Activated CD4-positive, alpha-beta T cell treated with anti-CD3 and anti-CD28 coated beads, Interleukin-2, amount 50 U/mL, for 4 hours (primary cell): ENCODE measurements at places on chromosomes 2 and 18.

DNA sequence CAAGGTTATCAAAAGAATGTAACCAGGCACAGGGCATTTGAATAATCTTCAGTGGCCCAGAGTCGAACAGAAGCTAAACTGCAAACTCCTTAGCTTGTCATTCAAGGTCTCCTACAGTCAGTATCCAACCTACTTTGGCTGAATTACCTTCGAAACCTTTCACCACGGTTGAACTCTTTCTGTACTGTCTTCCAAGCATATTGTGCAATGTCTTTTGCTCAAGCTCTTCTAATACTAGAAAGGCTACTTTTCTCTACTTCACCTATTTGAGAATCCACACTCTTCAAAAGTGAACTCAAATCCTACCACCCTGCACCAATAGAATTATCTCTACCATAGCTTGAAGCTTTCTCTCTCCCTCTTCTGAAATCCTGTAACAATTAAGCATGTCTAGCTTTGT lies 142.9 kb downstream of the NR4A2 start:
- no peak for DNase-seq

- no peak for DNase-seq
Measured at GRCh38 chr2:101698844-101699754, 1.6 kb downstream of the MAP4K4 start.

- DNase-seq: no peak
Measured at GRCh38 chr18:49139766-49140165, 189.0 kb upstream of the SMAD7 start.

- no peak for DNase-seq
Measured at GRCh38 chr2:120656273-120656950, 79.3 kb upstream of the GLI2 start.

DNA sequence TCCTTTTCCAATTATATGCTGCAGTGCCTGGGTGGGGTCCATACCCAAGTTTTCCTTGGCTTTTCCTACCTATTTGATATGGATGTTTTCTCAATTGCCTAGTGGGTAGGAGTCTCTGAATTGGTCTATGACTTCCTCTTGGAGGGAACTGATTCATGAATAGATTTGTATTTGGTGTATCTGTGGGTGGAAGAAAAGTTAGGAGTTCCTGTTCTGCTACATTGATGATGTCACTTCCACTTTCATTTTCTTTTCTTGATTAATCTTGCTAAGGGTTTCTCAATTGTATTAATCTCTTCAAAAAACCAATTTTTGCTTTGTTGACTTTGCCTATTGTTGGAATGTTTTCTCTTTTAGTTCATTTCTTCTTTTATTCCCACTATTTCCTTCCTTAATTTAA lies 37.4 kb upstream of the SLC9A2 start:
- DNase-seq: no peak

GRCh38 chr2:96260387-96261260 lies 5.2 kb downstream of the TMEM127 start:
- no peak for DNase-seq

- no peak for DNase-seq
Measured at GRCh38 chr2:449246-450067, 161.6 kb upstream of the ALKAL2 start.

- DNase-seq: no peak
Measured at GRCh38 chr2:187138265-187138664, 289.3 kb upstream of the ZSWIM2 start.

GRCh38 chr2:40256649-40257048 lies 195.2 kb downstream of the SLC8A1 start:
- no peak for DNase-seq

GRCh38 chr18:61085761-61086160 lies 247.5 kb upstream of the CDH20 start:
- no peak for DNase-seq

DNA sequence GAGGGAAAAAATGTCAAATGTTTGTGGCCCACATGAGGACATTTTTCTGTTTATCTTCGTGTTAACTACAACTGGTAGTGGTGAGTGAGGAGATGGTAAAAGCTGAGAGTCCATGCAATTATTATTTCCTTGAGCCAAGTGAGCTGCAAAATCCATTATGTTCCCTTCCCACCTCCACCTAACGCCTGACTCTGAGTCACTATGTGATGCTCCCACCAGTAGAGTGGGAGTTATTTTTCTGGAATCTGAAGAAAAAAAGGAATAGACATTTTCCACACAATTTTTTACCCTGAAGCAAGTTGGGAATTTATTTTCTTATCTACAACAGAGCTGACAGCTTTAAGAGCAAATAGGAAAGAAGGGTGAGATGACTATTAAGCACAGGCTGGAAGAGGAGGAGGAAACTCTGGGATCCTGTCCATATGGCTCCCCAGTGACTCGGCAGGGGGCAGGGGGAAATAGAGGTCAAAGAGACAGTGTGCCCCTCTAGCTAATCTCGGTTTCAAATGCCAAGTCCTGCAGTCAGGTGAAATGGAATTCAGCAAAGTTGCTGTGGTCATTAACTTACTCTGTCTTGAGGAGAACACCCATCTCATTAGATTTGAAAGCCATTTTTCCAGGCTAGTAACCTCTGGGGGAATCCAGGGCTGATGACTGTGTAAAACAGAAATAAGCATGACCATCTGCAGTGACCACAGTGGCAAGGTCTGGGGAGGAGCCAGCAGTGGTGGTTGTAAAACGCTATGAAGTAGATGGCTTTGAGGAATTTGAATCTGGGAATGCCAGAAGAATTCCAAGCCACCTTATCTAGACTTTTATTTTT lies 463.9 kb downstream of the STK39 start:
- no peak for DNase-seq

DNA sequence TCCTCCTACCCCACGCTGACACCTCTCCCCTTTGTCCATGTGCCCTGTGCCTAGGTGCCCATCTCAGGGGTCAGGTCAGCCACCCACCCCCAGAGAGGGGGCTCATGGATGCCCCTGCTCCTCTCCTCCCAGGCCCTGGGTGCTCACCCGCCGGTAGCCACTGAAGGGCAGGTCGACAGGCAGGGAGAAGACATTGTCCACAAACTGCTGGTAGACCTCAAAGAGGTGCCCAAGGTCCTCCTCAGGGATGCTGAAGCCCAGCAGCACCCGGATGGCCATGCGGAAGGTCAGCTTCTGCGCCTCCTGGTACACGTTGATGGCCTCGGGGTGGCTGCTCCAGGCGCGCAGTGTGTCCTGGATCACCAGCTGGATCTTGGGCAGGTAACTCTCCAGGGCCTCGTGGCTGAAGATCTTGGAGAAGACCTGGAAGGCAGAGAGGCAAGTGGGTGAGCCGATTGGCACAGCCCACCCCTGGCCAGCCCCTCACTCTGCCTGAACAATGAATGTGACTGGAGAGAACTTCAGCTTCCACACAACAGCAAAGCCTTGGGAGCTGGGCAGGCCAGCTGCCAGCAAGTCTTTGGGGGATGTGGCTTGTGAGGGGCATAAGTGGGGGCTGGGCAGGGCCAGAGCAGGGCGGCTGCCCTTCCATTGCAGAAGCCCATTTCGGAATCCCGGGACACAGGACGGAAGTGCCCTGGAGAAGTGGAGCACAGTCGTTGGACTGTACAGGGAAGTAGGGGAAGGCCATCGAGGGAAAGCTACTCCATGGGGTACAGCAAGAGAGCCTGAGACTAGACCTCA lies 12.5 kb downstream of the CYP26B1 start:
- no peak for DNase-seq

DNA sequence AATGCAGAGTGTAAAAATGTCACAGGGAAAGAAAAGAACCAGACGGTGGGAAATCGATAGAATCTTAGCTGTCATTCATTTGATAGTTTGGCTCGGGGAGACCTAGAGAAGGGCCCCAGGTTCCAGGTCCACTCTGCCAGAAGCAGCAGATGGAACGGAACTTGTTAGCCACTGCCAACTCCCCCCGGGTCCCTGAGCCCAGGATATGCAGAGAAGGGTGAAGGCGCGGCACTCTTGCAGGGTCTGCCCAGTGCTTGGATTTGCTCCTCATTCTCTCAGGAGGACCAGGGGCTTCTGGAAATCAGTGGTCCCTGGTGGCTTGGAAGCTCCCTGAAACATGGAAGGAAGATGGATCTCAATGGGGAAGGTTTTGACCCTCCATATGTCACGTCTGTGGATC lies 11.6 kb upstream of the XDH start:
- DNase-seq: no peak

- no peak for DNase-seq
Measured at GRCh38 chr18:70576276-70577022, 287.6 kb downstream of the SOCS6 start.

DNA sequence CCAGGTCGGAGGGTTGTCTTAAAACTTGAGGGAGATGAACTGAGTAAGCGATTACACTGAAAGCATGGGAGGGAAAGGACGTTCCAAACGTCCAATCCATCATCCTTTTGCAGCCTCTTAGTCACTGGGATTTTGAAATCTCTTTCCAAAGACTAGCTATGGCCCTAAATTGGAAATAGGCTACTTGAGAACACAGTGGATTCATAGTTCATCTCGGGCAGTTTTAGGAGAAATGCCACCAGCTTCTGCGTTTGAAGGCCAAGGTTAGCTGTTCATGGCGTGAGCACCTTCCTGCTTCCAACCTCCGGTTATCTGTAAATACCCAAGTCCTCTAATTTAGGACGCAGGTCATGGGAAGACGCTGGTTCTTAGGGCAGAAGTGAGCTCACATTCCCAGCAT lies 821 bp upstream of the EML6 start:
- DNase-seq: no peak

DNA sequence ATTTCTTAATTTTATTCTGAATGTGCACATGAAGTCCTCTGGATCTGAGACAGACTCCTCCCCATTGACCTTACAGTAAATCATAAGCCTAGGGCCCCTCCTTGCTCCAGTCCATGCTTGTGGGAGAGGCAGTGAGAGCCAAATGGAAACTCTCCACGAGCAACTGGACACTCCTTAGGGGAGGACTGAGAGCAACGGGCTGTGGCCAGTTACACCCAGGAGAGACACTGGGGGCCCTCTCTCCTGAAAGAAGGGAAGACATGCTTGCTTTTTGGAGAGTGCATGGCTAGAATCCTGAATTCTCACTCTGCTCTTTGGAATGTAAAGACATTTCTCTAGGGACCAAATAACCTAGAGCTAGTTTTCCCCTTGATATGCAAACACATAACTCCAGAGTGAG lies 49.0 kb upstream of the BIN1 start:
- no peak for DNase-seq

- DNase-seq: no peak
Measured at GRCh38 chr2:186820303-186820702, 28.7 kb downstream of the ZSWIM2 start.

DNA sequence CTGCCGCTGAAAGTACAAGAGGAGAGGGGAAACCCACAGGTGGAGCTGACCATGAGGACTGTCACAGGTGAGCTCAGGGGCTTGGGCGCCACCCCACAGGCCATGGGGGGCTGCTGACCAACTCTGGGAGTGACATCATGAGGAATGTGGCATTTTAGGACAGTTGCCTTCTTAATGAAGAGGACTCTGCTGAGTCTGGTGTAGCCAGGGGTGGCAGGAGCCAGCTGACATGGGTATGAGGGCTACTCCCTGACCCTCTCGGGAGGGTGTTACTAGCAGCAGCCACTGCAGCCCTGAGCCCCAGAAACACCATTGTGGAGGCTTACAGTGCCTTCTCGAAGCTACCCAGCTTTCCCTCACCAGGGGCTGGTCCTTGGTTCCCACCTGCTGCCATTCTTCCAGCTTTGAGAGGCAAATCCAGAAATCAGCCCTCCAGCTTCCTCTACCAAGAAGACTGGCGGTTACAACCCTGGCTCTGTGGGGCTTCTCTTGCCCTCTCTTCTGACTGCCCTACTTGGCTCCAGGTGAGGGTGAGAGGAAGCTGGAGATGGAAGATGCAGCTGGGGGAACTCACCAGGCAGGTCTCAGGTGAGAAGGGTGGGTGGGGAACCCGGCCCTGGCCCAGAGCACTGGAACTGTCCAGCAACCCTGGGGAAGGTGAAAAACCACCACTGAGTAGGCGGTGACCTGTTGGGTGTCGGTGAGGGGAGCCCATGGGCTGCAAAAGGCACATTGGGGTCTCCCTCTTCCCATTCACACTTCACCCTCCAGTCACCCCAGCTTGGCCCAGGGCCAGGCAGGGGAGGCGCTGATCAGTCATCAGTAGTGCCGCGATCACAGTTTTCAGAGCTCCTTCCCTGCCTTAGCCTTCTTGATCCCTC lies 98.5 kb downstream of the MCFD2 start:
- no peak for DNase-seq

DNA sequence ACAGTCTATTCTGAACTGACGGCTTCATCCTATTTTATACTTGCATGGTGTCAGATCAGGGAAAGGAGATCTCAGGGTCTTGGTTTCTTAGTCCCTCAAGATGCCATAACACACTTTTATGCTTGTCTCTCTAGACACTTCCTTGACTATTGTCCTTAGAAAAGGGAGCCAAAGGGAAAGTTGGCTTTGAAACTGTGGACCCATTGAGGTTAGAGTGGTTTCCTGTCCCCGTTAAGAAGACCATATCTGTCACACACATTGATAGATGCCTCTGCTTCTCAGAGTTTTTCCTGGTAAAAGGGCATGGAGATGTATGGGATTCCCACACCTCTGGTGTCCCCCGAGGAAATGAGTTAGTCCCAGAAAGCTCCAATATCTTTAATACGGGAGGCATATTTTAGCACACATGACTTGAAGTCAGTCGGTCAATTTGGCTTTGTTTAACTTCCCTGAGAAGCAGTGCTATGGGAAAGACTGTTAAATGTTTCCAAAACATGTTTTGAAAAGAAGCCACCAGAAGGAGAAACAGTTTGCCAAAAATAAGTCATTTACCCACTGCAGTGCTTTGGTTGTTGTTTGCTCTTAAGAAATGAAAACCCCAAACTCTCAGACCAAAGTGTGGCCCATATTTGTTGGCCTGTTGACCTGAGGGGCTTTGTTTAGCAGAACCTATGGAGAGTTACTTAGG lies 133.4 kb upstream of the CXCR4 start:
- no peak for DNase-seq

DNA sequence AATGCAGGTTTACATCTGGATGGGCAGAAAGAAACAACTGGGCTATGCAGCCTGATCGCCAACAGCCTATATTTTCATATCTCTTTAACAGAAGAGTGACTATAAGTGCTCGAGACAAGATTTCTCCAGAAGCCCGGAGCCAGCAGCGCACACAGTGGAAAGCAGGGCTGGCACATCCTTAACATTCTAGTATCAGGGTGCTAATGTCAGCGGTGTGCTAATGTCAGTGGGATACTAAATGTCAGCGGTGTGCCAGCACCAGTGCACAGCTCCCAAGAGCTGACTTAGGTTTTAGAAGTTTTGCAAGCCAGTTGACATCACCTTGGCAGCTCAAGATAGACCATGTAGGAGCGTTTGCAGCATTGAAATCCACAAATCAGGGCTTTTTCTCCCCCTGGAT lies 8.3 kb downstream of the BMP10 start:
- DNase-seq: no peak

GRCh38 chr18:48942554-48943261 lies 8.1 kb downstream of the SMAD7 start:
- no peak for DNase-seq

- no peak for DNase-seq
Measured at GRCh38 chr18:69680123-69680522, 267.6 kb downstream of the CD226 start.
